ENCODE measurements at places on chromosomes 3 and 15. TPM values are rescaled to one million over a fixed set of nuclear protein-coding genes. Genes with fewer than 3 reads are reported as not detected.

Gene CHL1
- total RNA-seq, result not detected

Gene TMEM43
- total RNA-seq, result 203 TPM

Gene ZNF80
- not detected for total RNA-seq

Gene EPHB3
- total RNA-seq, result 3.0 TPM

Gene ST3GAL6
- not detected for total RNA-seq

Gene ONECUT1
- not detected for total RNA-seq

Gene RHOV
- total RNA-seq, result not detected

Gene LHFPL4
- total RNA-seq, result not detected

Gene DLEC1
- not detected for total RNA-seq

Gene DYNC1LI1
- 33.4 TPM for total RNA-seq

Gene HIGD2B
- not detected for total RNA-seq

Gene GRAMD1C
- 19.9 TPM for total RNA-seq

Gene ADGRG7
- not detected for total RNA-seq

Gene GPD1L
- total RNA-seq, result 3.9 TPM

Gene RFX7
- total RNA-seq, result 5.8 TPM

Gene BCHE
- not detected for total RNA-seq

Gene CLDN1
- 0.32 TPM for total RNA-seq

Gene KLHL6
- total RNA-seq, result not detected

Gene STRC
- total RNA-seq, result under 0.01 TPM

Gene CACNA1D
- total RNA-seq, result not detected

Gene FGD5
- total RNA-seq, result not detected

Gene GRAMD2A
- total RNA-seq, result not detected

Gene MUSTN1
- not detected for total RNA-seq

Gene NBEAL2
- total RNA-seq, result 2.8 TPM

Gene AMIGO3
- total RNA-seq, result not detected

Gene CKMT1B
- not detected for total RNA-seq

Gene MESP2
- not detected for total RNA-seq

Gene MASP1
- 32.1 TPM for total RNA-seq

Gene GOLGA6L22
- total RNA-seq, result not detected

Gene SLC28A1
- total RNA-seq, result not detected

Gene SH3GL3
- not detected for total RNA-seq

Gene CYP8B1
- total RNA-seq, result not detected

Gene PIERCE2
- total RNA-seq, result 0.54 TPM

Gene SERP1
- 176 TPM for total RNA-seq

Gene UBAP1L
- 0.43 TPM for total RNA-seq

Gene TRH
- not detected for total RNA-seq

Gene TUSC7
- not detected for total RNA-seq

Gene ALDH1L1
- total RNA-seq, result not detected

Gene HYAL1
- total RNA-seq, result not detected

Gene RPL35A
- 405 TPM for total RNA-seq

Gene SEMA5B
- total RNA-seq, result not detected

Gene TMEM44
- 14.6 TPM for total RNA-seq

Gene BCL2A1
- total RNA-seq, result not detected

Gene SPTSSB
- not detected for total RNA-seq

Gene CTXN2
- total RNA-seq, result not detected

Gene CTSH
- total RNA-seq, result 5.2 TPM

Gene FBXL22
- total RNA-seq, result 0.32 TPM

Gene NEK10
- 9.5 TPM for total RNA-seq

Gene CCR9
- total RNA-seq, result not detected

Gene GOLGA8O
- not detected for total RNA-seq

Gene IL5RA
- total RNA-seq, result not detected

Gene FRMD4B
- not detected for total RNA-seq

Gene SNX22
- not detected for total RNA-seq

Gene FBXW12
- not detected for total RNA-seq

Gene SLC22A13
- 0.38 TPM for total RNA-seq

Gene HGD
- total RNA-seq, result not detected

Gene SPG21
- total RNA-seq, result 66.3 TPM

Gene TEX55
- total RNA-seq, result not detected

All from GM23248 (cell line).